ENCODE measurements at places on chromosomes 7 and 10. TPM values are rescaled to one million over a fixed set of nuclear protein-coding genes. Genes with fewer than 3 reads are reported as not detected.

- no peak for DNase-seq
Measured at GRCh38 chr7:27186668-27187474, 1.8 kb upstream of the HOXA11 start.

- DNase-seq: peak; percentile 60
Measured at GRCh38 chr7:102286237-102287110, at the start of gene SH2B2. Gene SH2B2 (plus strand): TSS chr7:102286868. CDS start chr7:102300551, 13,683 bp downstream.

DNA sequence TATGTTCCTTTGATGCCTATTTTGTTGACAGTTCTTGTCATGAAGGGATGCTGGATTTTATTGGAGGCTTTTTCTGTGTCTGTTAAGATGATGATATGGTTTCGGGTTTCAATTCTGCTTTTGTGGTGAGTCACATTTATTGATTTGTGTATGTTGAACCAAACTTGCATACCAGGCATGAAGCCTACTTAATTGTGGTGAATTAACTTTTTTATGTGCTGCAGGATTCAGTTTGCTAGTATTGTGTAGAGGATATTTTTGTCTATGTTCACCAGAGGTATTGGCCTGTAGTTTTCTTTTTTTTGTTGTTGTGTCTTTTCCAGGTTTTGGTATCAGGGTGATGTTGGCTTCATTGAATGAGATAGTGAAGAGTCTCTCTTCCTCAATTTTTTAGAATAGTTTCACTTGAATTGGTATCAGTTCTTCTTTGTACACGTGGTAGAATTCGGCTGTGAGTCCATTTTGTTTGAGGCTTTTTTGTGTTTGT lies 345.9 kb downstream of the KIF20B start:
- no peak for DNase-seq

GRCh38 chr7:129949292-129950133 lies 3.2 kb downstream of the UBE2H start:
- DNase-seq: peak; percentile 95

DNA sequence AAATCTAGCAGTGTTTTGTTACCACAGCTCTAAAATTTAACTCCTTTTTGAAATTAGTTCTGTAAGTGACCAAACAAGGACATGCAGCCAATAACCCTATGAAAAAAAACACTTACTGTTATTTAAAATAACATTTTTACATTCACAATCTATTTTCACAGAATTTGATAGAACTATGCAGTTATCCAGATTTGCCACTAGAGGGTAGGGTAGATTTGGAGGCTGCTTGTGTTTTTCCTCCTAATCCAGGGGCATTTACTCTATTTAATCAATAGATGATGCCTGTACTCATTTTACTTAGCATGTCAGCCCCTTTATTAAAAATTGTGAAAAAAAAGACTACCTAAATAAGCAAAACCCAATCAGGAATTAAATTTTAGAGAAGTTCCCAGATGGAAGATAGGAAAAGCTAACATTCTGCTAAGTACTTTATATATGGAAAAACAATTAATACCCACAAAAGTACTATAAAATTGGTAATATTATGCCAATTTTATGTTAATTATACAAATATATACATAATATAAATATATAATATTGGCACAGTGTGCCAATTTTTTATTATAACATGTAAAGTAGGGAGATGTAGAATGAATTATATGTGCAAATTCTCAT lies 18.1 kb upstream of the LIPK start:
- DNase-seq: no peak

Gene CH25H
- not detected for total RNA-seq

DNA sequence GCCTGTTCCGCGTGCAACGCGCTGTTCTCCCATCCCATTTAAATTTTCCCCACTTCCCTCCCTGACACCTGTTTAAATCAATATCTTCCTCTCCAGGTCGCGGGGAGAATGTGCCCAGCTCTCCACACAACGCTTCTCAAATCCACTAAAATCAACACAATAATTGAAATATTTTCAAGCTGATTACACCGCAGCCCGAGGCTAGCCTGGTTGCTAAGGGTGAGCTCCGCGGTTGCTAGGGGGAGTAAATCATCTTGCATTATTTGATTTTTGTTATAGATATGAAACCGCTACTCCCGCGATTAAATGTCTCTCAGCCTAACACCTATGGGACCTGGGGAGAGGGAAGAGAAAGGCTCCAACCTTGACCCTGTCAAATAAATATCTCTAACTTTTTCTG lies 36.2 kb downstream of the UNCX start:
- DNase-seq: no peak

DNA sequence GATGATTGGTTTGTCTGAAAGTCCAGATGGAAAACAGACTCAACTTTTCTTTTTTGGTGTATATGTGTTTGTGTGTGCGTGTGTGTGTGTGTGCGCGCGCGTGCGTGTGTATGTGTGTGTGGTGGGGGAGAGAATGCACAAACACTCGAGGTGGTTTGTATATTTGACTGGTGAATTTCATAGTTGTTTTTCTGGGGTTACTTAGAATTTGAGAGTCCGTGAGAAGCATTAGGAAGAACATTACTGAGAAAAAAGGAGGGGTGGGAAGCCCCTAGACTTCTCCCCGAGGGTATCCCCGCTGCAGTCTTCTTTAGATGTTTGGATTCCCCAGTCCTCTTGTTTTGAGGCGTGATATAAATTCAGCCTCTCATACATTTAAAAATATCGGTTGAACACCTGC lies 6.0 kb downstream of the CAMK1D start:
- no peak for DNase-seq

DNA sequence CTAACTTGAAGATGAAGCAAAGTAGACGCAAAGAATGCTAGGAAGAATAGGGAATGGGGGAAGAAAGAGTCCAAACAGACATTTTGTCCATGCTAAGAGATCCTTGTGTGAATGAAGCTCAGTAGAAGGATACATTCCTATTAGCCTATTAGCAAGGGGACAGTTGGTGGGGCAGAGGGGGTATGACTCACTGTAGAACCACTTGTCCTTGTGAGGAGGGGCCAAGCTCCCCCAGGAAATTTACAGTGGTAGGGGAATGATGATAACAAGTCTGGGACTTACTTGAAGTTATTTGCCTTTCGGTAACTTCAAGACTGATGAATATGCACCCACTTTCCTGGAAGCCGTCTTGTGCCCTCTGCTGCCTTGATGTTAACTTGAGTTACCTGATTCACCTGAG lies 17.2 kb upstream of the SYPL1 start:
- DNase-seq: no peak

DNA sequence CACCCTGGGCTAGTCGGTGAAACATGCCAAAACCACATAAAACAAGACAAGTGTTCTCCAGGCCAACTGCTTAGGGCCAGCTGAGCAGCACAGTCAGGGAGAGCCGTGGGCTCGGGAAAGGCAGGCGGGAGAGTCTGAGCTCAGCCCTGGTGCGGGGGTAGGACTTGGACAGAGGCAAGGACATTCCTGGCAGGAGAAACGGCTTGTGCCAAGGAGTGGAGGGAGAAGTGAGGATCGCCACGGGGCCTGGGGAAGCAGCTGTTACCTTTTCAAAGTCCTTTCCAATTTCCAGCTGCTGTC lies 4.2 kb downstream of the ELN start:
- no peak for DNase-seq

- DNase-seq: no peak
Measured at GRCh38 chr7:74214816-74215630, 5.2 kb downstream of the LAT2 start.

Gene HTR7
- not detected for total RNA-seq

GRCh38 chr10:110226926-110227641 lies 19.7 kb downstream of the MXI1 start:
- DNase-seq: peak; percentile 37

Gene NYAP1
- total RNA-seq: 3.6 TPM

- DNase-seq: no peak
Measured at GRCh38 chr7:2165610-2166594, 66.8 kb downstream of the MAD1L1 start.

Gene BMS1
- 18.4 TPM for total RNA-seq

DNA sequence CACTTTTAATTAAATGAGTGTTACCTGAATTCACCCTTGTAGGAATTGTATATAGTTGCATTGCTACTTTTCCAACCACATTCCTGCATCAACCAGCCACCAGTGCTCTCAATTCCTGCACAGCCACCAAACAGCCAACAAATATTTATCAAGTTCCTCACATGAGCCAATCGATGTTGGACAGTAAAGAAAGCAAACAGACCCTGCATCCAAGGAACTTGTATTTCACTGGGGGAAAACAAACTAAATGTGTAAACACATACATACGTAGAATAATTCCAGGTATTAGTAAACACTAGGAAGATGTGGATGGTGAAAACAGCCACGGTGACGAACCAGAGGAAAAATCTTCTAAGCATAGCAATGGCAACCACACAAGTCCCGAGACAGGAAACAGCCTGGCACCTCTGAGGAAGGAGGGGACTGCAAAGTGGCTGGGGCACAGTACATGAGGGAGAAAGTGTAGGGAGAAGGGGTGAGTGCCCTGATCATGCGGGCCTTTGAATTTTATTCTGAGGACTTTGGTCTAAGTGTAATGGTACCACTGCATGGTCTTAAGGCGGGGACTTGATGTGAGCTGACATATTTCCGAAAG lies 111.2 kb downstream of the XRCC2 start:
- no peak for DNase-seq
